ENCODE measurements at places on chromosomes 6 and 20. TPM values are rescaled to one million over a fixed set of nuclear protein-coding genes. Genes with fewer than 3 reads are reported as not detected.

MYB gene
- not detected for total RNA-seq

NRSN1 gene
- not detected for total RNA-seq

- no peak for DNase-seq
These were observed 597.9 kb upstream of the FLRT3 start for GRCh38 chr20:14935285-14935684.

UNC5CL gene
- total RNA-seq: under 0.01 TPM

ENPP3 gene
- 0.40 TPM for total RNA-seq

DNA sequence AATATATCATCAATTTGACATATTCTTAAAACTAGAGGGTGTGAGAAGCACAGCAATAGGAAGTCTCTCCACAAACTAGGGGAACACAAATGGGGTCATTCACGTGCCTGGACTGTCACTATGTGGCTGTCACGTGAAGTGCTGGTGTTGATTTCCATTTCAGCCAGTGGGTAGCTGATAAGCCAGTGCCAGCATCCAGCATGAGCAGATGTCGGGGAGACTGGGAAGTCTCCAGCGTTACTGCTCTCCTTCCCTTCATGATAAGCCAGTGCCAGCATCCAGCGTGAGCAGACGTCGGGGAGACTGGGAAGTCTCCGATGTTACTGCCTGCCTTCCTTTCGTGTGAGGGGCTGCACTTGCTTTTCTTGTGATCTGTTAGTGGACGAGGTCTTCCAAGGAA lies 5.6 kb upstream of the SLC17A9 start:
- no peak for DNase-seq
